ENCODE measurements at places on chromosomes 2 and 18. TPM values are rescaled to one million over a fixed set of nuclear protein-coding genes. Genes with fewer than 3 reads are reported as not detected.
A peak's percentile ranks its signal among the peaks of the same experiment; 100 is the strongest.

- H3K36me3 ChIP-seq, result no peaks in the 10 kb centered on the region
- no peak for DNase-seq
- no peak overlapping the region for H3K4me3 ChIP-seq
Observed at GRCh38 chr18:57791911-57792310, 11.2 kb downstream of the ATP8B1 start.

DNA sequence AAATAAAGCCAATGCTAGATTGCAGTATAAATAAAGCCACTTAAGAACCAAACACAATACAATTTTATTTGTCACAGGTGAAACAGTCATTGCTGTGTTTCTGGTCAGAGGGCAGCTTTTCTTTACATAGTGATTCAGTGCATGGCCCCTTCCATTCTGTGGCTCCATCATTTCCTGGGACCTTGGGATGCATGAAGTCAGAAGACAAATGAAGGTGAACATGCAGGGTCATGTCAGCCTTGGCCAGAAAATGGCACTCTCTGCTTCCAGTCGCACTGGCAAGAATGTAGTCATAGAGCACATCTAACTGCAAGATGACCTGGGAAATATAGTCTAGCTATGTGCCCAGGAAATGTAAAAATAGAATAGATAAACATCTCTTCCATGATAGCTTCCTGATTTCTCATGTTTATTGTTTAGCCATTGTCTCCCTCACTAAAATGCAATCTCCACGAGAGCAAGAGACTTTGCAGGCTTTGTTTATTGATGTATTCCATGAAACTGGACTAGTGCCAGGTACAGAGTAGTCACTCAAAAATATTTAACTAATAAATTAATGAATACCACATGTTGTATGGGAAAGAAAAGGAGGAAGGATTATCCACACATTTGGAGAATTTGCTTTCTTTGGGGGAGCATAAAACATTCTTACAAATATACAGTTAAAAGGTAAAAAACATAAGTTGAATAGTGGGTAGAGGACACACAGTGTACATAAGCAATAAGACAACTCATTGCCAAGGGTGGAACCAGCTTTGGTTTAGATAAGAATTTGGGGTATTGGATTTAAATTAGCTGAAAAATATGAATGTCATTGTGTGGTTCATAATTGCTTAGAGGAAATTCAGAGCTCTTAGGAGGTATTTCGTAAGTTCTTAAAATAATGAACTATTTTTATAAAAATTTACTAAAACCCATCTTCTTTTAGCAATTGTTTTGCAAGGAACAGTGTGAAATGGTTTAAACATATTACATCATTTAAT, 343.8 kb downstream of the PID1 start:
- no peaks in the 10 kb centered on the region for H3K36me3 ChIP-seq
- no peaks in the 10 kb centered on the region for H3K27me3 ChIP-seq
- no peak for DNase-seq
- no peak overlapping the region for H3K4me3 ChIP-seq
- no peak overlapping the region for H3K27ac ChIP-seq
- H3K4me1 ChIP-seq, result no peaks in the 10 kb centered on the region

Gene CTAGE1
- not detected for total RNA-seq

DNA sequence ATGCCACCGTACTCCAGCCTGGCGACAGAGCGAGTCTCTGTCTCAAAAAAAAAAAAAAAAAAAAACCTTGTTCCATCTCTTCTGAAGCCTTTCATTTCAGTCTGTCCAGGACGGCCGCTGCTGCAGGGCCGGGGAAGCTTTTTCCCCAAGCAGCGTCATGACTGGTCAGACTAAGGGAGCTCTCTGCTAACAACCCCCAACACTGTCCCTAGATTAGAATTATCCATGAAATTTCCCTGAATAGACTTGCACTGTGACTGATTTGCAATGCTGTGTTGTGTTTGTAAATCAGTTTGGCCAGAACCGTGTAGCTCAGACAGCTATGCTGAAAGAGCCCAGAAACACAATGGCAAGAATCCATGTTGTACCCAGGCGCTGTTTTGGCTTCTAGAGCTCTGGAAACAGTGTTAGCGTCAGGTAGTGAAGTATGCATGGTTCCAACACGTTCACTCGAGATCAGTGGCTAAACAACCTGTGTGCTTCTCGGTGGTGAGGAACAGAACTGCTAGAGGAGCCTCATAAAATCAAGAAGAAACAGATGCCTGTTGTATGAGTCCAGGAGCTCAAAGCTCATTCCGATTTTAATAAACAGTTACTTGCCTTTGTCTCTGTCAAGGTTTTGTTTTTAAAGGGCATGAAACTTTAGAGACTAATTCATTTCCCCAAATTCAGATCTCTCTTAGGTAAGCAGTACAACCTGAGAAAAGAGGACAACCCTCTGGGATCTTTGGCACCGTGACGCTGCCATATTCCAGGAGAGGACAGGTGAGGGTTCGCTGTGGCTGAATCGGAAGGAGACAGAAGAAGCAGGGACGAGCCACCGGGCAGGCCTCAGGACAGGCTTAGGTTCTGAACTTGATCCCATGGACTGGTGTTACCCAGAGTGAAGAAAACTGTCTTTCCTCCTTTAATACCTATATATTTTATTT, 43.5 kb downstream of the GORASP2 start:
- no peak overlapping the region for H3K27ac ChIP-seq
- no peaks in the 10 kb centered on the region for H3K27me3 ChIP-seq
- H3K36me3 ChIP-seq, result no peaks in the 10 kb centered on the region
- H3K4me1 ChIP-seq, result peaks cover 9% of the 10 kb centered on the region
- H3K4me3 ChIP-seq, result peak overlapping the region; percentile 66

All from Peyer's patch (tissue), 4 donors.